Activated naive CD8-positive, alpha-beta T cell treated with anti-CD3 and anti-CD28 coated beads, Interleukin-2, amount 50 U/mL, for 16 hours (primary cell): ENCODE measurements at places on chromosomes 5 and 9.

DNA sequence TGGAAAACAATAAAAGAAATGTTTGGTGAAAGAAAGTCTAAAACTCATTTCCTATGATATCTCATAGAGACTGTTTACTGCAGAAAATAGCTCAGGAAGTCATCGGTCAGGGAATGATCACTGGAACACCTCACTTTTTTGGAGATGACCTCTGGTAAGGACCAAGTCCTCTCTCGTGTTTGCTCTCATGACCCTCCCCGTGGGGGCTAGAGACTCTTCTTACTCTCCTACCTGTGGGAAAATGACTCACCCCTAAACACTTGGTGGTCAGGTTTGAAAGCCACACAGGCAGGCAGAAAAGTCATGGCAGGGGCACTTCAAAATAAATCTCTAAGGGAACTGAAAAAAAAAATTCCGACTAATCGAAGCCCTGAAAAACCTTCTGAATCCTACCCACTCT is 48.2 kb downstream of the FAM240B start:
- DNase-seq: no peak

DNA sequence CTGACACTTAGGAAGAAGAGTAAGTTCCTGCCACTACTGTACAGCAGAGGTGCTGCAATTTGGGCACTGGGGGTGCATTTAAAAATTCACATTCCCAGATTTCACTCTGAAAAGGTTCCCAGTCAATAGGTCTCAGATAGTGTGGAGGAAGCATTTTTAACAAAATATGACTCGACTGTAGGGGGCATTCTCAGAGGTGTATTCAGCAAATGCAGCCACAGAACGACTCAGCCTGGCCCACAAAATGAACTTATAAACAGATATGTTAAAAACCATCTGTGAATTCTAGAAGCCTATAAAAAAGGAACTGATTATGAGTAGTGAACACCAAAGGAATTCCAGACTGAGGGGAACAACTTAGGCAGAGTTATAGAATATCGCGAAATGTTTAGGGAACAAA is 31.1 kb downstream of the MLLT3 start:
- no peak for DNase-seq

DNA sequence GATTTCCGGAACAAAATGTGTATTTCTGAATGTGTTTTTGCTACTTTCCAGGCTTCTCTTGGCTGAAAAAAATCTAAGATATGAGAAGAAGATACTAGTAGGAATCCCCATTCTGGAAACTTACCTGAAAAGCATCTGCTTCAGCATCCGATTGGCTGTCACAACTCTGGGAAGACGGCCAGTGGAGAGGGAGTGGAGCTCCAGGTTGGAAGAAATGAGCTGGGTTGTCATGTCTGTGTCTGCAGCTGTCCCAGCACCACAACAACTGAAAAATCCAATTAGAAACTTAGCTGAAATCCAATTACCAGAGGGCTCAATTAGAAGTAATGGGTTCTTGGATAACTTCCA is 3.0 kb downstream of the PSMB7 start:
- no peak for DNase-seq

- DNase-seq: no peak
Measured at GRCh38 chr9:91720313-91720712, 229.7 kb downstream of the ROR2 start.

GRCh38 chr9:137311171-137311985 is 9.3 kb upstream of the NRARP start:
- DNase-seq: no peak

GRCh38 chr5:159049844-159050315 is 49.8 kb downstream of the EBF1 start:
- no peak for DNase-seq

DNA sequence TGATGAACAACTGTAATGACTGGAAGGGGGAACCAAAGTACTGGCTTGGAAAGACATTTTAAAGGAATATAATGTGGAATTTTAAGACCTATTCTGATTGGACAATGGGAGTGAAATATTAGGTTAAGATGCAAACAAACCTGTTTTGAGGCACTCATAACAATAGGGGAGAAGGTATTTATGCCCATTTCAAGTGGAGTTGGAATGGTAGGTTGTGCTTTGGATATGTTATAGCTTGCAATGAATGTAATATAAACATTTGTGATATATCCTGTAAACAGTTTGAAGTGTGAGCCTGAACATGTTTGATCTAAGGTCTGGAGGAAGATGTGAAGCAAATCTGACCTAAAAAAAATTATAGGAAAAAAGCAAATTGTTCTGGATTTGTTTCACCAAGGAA is 129.6 kb upstream of the GRHPR start:
- DNase-seq: no peak

DNA sequence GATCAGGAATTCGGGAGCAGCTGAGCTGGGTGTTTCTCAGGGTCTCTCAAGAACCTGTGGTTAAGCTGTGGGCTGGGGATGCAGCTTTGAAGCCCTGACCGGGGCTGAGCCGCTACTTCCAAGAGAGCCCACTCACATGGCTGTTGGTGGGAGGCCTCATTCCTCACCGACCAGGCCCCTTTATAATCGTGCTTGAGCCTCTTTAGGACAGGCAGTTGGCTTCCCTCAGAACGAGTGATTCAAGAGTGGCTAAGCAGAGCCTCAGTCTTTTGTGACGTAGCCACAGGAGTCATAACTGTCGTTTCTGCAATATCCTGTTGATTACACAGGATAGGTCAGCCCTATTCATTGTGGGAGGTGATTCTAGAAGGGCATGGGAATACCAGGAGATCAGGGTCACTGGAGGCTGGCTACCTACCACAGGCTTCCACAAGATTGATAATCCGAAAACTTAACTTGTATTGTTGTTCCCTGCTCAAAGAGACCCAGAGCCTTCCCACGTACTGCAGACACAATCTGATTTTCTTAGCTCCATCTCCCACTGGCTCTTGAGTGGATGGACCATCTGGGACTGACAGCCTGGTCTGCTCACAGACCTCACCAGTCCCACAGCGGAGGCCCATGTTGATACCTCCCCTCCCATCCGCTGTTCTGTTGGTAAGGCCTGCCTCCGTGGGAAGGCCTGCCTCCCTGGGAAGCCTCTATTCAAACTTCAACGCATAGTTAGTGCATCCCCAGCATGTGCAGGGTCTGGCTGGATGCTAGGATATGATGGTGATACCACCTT is 3.0 kb upstream of the ERGIC1 start:
- no peak for DNase-seq

DNA sequence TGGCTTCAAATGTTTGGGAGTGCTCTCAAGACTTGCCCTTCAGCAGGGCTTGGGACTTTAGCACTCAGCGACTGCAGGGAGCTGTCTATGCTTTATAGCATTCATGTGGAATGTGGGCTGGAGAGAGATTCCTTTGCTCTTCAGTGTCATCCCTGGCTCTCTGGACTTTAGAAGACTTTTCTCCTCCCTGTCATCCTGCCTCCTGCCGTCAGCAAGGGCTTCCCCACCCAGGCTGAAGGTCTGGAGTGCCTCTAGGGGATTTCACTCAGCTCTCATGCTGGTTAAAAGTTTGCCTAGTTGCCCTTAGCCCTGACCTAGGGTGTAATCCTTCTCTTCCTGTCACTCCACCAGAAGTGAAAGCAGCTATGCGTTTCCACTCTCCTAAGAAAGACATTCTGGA is 210.9 kb downstream of the FRMD3 start:
- no peak for DNase-seq

GRCh38 chr9:86713470-86713869 is 233.8 kb downstream of the GAS1 start:
- no peak for DNase-seq

GRCh38 chr5:179732918-179733771 is 523 bp downstream of the MAML1 start:
- no peak for DNase-seq

DNA sequence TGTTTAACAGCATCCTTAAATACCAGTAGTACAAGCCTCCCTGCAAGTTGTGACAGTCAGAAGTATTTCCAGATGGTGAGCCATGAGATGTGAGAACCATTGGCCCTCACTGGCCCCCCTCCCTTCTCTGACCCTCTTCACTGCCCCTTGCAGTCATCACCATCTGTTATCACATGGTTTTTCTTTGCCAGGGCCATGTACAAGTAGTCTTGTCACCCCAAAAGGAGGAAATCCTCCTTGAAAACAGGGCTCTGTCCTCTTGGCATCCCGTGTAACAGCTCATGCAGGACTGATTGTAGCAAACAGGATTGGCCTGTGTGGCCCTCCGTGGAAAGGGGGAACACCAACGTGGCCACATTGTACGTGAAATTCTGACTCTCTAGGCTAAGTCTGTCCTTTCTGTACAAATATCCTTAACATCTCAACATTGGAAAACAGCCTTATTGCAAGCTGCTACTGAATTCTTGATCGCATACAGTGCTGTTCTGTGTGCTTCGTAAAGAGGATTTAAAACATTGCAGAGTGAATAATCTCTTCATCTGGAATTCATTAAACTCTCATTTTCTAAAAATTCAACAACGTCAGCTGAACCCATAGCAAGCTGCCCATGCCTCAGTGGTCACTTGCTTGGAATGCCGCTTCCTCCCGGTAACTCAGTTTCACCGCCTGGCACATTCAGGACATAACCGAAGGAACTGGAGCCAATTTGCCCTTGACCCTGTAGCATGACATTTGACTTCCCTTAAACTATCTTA is 171.7 kb downstream of the ATPSCKMT start:
- no peak for DNase-seq

DNA sequence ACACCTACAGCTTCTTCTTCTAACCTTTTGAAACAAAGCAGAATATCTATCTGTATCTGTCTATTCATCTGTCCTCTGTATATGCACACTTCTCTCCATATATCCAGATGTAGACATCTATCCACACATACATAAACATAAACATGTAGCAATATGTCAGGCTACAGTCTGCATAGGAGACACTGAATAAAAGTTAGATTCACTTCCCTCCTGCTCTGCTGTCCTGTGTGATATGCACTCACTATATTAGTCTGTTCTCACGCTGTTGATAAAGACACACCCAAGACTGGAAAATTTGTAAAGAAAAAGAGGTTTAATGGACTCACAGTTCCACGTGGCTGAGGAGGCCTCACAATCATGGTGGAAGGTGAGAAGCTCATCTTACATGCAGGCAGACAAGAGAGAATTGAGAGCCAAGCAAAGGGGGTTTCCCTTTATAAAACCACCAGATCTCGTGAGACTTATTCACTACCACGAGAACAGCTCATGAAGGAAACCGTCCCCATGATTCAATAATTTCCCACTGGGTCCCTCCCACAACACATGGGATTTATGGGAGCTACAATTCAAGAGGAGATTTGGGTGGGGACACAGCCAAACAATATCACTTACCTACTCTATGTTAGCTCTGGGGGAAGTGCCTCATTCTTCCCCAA is 24.1 kb downstream of the RANBP3L start:
- no peak for DNase-seq

DNA sequence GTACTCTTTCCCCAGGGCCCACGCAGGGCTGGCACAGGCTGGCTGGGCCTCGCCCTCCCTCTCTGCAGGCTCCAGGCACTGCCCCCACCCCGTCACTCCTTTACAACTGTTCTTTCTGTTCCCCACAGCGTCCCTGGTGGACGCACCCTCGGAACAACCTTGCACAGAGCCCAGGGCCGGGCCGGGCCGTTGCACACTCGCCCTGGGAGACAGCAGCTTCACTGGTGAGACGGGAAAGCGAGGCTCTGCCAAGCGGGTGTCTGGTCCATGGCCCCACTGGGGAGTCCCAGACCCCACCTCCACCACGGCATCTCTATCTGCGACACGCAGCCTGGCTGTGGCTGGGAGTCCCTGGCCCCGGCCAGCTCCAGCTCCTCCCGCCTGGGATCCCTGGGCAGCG is 18.4 kb upstream of the QSOX2 start:
- DNase-seq: no peak

- DNase-seq: no peak
Measured at GRCh38 chr5:116365006-116365496, 209.6 kb downstream of the SEMA6A start.

GRCh38 chr9:112863746-112864145 is 26.9 kb downstream of the SLC46A2 start:
- DNase-seq: no peak

DNA sequence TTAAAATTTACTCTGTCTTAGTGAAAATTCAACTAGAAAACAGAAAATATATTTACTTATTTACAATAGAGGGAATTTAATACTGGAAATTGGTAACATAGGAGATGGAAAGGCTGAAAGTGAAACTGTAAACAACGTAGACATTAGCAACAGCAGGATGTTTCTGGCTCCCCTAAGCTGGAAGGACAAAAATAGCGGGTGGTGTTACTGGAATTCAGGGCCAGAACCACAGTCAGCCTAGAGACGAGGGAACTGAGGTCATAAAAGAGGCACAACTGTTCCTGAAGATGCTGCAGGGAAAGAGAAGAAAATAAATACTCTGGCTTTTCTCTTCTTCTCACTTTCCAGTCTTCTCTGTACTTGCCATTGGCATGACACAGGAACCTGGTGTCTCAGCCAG is 80.4 kb upstream of the NIPBL start:
- no peak for DNase-seq

- no peak for DNase-seq
Measured at GRCh38 chr5:174999581-174999980, 275.2 kb downstream of the MSX2 start.

DNA sequence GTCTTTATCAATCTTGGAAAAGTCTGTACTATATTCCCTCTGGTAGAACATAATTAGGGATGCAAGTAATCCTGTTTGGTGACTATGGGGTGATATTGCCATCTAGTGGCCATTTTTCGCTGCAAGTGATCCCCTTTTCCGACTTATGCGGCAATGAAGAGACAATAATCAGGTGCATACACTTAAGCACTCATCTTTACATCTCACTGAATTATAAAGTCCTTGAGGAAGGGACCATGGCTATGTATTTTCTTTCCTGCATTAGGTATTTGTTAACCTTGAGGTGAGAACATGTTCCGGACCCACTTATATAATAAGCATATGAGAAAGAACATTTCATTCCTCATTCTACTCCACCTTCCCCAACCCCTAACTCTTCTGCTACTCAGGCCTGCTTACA is 19.6 kb upstream of the LIX1 start:
- DNase-seq: no peak

DNA sequence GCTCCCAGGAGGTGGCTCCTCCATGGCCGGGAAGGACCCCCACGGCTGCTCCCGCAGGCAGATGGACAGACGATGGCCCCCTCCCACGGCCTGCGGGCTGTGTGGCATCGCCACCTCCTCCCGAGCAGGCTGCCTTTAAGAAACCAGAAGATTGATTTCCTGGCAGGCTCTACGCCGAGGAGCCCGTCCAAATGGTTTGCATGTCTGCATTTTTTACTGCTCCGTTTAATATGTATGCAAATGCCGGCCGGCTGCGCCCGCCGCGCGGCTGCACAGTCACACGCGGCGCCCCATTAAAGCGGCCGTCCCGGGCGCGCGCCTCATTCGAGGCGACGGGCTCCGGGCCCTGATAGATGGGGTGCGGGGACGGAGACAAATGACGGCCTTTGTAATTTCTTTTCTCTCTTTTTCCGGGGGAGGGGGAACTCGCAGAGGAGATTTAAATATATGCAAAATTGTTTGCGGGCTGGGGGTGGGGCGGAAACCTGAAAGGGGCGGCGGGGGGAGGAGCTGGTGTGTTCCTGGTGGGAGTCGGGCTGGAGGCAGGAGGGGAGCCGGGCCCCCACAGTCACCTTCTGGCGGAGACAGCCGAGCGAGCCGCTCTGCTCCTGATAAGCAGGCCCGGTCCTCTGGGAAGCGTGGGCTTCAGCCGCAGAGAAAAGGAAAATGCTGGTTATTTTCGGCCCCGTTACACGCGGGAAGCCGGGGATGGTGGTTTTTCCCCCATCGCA is 158.7 kb upstream of the IER5L start:
- no peak for DNase-seq

GRCh38 chr9:131776473-131776872 is 36.6 kb upstream of the RAPGEF1 start:
- DNase-seq: no peak
